Right lung (tissue), 10 donors: ENCODE measurements at places on chromosomes 13 and 19. TPM values are rescaled to one million over a fixed set of nuclear protein-coding genes. Genes with fewer than 3 reads are reported as not detected.

Gene KLK3
- polyA plus RNA-seq: not detected

Gene SULT2A1
- polyA plus RNA-seq: 0.35 TPM

Gene CEACAM7
- polyA plus RNA-seq: 0.12 TPM

Gene CGB5
- polyA plus RNA-seq: not detected

Gene MBD3L2
- polyA plus RNA-seq: not detected

Gene B3GNT3
- polyA plus RNA-seq: 0.12 TPM

Gene GARIN5A
- polyA plus RNA-seq: 5.3 TPM

Gene FPR1
- polyA plus RNA-seq: 2.4 TPM

Gene ZNF610
- 11.2 TPM for polyA plus RNA-seq

- no peak for DNase-seq
These were observed 38.1 kb downstream of the TMEM255B start for GRCh38 chr13:113796964-113797676.

GRCh38 chr19:13790354-13790753, 4.9 kb upstream of the ZSWIM4 start:
- no peak for DNase-seq

- no peak for DNase-seq
These were observed 58.0 kb downstream of the ABCC4 start for GRCh38 chr13:95243207-95243606.

DNA sequence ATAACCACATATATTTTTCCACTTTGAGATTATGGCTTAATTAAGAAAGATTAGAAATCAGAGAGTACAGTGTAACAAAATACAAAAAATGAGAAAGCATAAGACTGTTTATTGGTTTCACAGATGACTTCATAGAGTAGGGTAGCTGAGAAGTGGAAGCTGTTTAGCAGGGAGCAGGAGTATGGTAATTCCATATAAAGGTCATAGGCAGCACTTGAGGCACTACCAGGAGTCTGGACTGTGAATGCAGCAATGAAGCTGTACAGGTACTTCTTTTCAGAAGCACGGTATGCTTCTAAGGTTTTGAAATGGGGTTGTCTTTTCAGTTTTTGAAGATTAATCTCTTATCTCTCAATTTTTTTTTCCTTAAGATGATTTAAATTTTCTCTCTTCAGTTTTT, 69.2 kb downstream of the MICU2 start:
- DNase-seq: no peak

GRCh38 chr13:110284779-110285484, 22.0 kb downstream of the COL4A1 start:
- no peak for DNase-seq

DNA sequence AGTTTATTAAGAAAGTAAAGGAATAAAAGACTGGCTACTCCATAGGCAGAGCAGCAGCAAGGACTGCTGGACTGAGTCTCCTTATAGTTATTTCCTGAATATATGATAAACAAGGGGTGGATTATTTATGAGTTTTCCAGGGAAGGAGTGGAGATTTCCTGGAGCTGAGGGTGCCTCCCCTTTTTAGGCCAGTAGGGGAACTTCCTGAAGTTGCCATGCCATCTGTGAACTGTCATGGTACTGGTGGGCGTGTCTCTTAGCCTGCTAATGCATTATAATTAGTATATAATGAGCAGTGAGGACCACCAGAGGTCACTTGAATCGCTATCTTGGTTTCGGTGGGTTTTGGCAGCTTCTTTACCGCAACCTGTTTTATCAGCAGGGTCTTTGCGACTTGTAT, 13.5 kb downstream of the ZSCAN5A start:
- no peak for DNase-seq

DNA sequence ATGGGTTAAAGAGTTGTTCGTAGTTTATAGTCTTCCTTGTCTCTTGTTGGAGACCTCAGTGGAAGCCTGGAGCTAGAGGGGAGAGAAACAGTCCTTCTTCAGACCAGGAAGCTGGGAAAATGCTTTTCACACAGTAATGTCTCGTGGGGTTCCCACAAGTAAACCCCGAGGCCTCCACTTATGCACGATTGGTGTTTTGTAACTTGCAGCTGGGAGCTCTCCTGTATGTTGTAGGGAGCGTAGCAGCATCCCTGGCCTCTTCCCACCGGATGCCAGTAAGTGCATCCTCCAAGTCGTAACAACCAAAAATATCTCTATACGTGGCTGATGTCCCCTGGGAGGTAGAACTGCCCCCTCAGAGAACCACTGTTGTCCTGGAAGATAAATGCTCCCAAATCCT, 3.5 kb downstream of the CHAF1A start:
- no peak for DNase-seq

GRCh38 chr13:39501702-39502324, 101.2 kb downstream of the LHFPL6 start:
- no peak for DNase-seq

GRCh38 chr13:44050450-44051063, 170.9 kb downstream of the LACC1 start:
- no peak for DNase-seq

DNA sequence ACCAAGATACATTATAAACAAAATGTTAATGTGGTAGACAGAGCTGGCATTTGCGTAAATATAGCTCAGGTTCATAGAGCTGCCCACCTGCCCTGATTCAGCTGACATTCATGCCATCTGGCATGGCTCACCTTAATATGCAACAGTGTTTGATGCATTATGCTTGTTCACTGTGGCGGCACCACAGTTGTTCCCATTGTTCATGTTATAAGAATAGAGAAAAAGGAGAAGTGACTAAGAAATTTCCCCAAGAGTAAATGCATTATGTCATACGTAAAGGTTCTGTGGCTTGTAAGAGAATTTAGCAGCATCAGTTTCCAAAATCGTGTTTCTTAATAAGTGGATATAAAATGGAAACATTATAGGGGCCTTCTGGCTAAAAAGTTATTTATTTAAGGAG, 4.5 kb downstream of the CCNA1 start:
- DNase-seq: no peak

DNA sequence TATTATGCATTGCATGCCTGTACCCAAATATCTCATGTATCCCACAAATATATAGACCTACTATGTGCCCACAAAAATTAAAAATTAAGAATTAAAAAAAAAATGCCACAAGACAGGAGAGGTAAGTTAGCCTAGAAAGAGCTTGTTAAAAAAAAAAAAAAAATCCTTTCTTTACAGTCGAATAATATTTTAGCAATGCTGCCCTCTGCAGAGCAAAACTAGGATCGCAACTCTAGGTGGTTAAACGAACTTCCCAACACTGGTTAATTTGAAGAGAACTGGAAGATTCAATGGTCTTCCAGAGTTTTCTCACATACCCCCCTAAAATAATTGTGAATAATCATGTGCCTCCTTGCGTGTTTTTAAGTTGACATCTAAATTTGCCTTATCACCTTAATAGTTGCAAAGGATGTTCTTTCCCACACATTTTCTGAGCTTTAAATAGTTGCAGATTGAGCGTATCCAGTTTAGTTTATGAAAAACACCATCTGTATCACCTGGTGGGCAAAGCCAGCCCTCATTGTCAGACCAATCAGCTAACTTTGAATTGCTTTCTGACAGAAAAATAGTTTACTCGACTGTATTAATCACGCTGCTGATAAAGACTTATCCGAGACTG, 47.4 kb upstream of the RCBTB2 start:
- DNase-seq: peak; percentile 42

- DNase-seq: peak; percentile 65
These were observed 595 bp downstream of the TLE2 start for GRCh38 chr19:3028305-3029064.

- no peak for DNase-seq
These were observed 1.1 kb upstream of the SMIM24 start for GRCh38 chr19:3481241-3482090.

DNA sequence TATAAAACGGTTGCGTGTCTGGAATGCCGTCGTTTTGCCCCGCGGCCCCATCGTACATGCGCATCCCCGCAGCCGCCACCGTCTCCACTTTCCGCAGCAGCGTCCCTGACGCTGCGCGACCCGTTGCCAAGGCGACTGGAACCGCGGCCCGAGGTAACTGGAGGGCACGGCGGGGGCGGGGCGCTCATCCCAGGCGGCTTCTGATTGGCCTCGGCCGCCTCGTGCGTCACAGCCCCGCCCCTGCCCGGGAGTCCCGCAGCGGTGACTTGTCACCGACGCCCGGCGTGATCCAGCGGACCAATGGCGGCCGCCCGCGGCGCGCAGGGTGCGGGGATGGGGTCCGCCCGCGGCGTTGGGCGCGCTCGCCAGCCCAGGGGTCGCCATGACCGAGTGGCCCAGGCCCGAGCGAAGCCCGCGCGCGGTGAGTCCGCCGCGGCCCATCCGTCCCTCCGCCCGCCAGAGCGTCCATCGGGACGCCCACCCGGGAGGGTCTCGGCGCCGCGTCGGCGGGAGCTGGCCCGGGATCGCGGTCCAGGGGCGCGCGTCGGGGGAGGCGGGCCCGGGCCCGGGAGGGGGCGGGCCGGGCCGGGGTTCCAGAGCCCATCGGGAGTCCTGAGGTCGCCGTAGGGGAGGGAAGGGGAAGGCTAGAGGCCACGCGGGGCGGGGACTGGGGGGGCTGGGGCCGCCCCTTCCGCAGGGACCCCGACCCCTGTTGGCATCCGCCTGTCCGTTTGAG, at the start of gene ZSCAN1:
Gene ZSCAN1 (plus strand): TSS at position 285 of the 736 bp plus-strand sequence. CDS start 3,812 bp downstream, outside the sequence.
- peak; percentile 96 for DNase-seq

DNA sequence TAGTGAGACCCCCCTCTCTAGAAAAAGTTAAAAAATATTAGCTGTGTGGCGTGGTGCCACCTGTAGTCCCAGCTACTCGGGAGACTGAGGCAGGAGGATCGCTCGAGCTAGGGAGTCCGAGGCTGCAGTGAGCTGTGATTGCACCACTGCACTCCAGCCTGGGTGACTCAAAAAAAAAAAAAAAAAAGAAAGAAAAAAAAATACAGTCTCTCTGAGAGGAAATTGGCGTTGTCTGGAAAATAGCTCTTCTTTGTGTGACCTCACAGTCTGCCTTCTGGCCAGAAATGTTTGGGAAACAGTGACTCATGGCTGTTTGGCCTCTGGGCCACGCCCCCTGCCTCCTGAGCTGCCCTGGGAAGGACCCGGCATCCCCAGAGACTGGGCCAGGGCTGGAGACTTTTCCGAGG, 10.7 kb downstream of the MARCHF2 start:
- peak; percentile 42 for DNase-seq

GRCh38 chr13:101648766-101649487, 196.5 kb downstream of the ITGBL1 start:
- DNase-seq: no peak

DNA sequence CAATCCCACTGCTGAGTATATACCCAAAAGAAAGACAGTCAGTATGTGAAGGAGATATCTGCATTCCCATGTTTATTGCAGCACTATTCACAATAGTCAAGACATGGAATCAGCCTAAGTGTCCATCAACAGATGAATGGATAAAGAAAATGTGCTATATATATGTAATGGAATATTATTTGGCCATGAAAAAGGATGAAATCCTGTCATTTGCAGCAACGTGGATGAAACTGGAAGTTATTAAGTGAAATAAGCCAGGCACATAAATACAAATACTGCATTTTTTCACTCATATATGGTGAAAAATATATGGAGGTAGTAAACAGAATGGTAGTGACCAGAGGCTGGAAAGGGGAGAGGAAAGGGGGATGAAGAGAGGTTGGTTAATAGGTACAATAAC, 188.9 kb upstream of the SERP2 start:
- DNase-seq: no peak

DNA sequence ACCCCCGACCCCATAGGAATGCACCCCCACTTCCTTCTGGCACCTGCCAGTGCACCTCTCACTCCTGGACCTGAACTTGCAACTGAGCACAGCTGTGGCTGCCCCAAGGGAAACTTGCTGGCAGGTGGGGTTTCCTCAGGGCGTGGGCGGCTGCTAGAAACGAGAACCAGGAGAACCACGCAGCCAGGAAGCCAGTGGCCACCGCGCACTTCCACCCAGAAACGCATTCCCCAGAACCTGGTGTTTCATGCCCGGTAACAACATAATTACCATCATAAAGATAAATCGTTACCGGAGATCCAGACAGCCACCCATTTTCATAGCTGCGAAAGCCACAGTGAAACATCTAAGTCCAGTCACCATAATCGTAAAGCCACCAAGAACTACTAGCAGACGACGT, 75.2 kb upstream of the C13orf46 start:
- no peak for DNase-seq

DNA sequence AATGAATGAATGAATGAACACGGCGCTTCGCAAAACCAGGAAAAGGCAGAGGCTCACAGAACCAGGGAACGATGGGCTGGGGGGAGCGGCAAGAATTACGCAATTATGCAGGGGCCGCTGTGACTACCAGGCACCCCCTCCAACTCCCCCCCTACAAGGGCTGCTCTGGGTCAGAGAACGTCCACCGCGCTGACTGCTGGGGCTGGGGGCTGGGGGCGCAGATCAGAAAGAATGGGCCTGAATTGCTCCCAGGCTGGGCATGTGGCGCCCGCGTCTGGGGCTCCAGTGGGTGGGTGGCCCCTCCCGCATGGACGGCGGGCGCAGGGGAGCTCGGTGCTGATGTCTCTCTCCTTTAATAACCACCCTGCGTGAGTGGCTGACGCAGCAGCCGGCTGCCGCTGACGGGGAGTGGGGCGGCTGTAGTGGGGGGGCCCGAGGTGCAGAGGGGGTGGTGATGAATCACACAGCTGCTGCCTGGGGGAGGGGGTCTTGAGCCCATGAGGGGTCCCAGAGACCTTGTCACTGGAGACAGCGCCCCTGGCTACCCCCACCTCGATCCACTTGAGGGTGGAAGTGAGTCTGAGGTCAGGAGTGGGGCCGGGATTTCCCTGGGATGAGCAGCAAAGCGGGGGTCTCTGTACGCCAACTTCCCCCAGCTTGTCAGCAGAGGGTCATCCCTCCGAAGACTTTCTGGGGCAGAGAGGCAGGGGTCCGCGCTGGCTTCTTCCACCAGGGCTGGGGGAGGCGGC, 1.5 kb upstream of the CIRBP start:
- no peak for DNase-seq

DNA sequence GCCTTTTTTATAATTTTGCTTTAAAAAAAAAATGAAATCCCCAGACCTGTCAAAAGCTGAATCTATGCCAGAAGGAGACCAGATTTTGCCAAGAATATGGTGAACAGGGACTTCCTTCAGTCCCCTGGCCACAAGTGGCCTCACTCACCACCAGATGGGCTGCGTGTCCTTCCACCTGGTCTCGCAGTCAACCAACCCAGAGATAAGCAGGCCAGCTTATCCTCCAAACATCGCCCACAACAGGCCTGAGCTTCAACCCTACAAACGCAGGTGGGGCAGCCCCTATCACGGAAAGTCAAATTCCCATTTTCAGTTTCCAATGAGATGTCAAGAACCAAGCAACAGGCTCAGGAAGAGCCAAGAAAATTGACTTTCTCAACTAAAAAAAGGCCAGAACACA, 30.5 kb downstream of the STK24 start:
- no peak for DNase-seq
